PC-9 (cell line): ENCODE measurements at places on chromosomes 2 and 18. TPM values are rescaled to one million over a fixed set of nuclear protein-coding genes. Genes with fewer than 3 reads are reported as not detected.

The HMSD gene
- total RNA-seq, result not detected in 2 replicates

GRCh38 chr2:144785253-144785652 is 265.3 kb upstream of the ZEB2 start:
- no peak for DNase-seq

The IL1F10 gene
- total RNA-seq, result not detected in 2 replicates

The ZAP70 gene
- total RNA-seq, result not detected in 2 replicates

The GNAL gene
- 0.98 and 3.3 TPM in 2 replicates for total RNA-seq

GRCh38 chr2:98297817-98298682 is 48.2 kb upstream of the CNGA3 start:
- DNase-seq, result no peak

The LIPT1 gene
- total RNA-seq, result 10.3 and 11.6 TPM in 2 replicates

- DNase-seq, result no peak
These were observed 21.2 kb upstream of the PMAIP1 start for GRCh38 chr18:59878644-59879043.
